ENCODE measurements at places on chromosomes 3 and 15.

DNA sequence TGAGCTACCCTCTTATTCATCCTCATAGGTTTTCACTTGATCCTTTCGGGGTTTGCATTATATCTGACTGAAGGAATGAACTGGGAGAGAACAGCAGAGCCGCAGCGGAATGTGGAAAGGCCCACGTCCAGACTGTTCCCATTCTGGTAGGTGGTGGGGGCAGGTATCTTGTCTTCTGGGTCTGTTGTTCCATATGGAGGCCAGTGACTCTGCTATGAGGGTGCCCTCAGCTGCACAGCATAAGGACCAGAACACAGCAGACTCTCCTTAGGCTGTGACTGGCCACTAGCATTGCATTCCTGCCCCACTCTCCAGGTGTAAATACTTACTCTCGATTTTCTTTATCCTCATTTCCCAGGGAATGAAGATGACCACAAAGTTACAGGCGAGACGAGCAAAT lies 12.1 kb downstream of the TMC3 start:
- DNase-seq = no peak

DNA sequence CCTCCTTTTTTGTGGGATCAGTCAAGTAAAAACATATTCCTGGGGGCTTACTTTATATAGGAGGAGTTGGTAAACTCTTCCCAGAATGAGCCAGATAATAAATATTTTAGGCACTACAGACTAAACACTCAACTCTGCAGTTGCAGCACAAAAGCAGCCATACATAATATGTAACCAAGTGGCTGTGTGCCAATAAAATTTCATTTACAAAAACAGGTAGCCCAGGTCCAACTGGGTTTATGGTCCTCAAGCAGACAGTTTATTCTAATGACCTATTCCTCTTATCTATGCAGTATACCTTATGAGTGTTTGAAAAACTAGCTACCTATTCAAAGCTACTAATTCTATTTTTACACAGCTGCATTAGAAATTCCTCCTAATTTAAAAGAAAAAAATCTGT lies 61.8 kb downstream of the FAIM start:
- no peak for DNase-seq

DNA sequence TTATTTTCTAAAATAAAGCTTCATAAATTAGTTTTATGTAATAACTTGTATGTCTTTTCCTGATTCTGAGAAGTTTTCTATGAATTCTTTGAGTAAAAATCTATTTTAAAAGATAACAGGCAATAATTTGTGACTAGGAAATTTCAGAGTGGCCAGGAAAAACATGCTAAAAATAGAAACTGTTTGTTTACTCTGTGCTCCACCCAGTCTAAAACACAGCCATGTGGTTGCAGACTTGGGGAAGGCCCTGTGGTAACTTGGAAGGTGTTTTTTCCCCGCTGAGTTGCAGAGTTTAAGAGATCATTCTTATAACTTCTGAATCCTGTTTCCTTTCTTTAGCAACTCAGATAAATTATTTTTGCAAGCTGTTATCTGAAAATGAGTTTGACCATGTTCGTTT lies 21.9 kb downstream of the PLCL2 start:
- DNase-seq = no peak

GRCh38 chr15:98903377-98904018 lies 104.1 kb downstream of the PGPEP1L start:
- DNase-seq = no peak

DNA sequence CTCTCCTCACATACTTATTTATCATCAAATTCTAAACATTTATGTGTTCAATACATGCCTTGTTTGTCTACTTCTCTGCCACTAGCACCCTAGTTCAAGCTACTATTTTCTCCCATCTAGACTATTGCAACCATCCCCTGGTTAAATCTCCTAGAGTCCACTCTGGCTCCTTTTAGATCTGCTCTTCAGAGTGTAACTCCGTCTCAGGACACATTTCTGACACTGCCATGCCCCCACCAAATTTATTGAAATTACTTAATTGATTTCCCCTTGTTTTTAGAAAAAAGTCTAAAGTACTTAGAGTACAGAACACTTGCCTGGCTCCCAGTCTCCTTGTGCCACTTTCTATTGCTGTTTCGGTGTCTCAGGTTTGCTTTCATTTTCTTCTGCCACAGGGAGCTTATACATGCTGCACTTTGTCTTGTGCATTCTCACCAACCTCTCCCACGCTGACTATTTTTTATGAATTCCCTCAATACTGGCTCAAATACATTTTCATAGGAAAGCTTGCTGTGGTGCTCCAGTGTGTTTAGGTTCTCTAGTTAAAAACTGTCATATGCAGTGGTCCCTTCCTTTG lies 792.3 kb downstream of the DIPK2A start:
- peak; percentile 73 for DNase-seq

- no peak for DNase-seq
Measured at GRCh38 chr3:183393625-183394024, 34.8 kb downstream of the MCF2L2 start.

DNA sequence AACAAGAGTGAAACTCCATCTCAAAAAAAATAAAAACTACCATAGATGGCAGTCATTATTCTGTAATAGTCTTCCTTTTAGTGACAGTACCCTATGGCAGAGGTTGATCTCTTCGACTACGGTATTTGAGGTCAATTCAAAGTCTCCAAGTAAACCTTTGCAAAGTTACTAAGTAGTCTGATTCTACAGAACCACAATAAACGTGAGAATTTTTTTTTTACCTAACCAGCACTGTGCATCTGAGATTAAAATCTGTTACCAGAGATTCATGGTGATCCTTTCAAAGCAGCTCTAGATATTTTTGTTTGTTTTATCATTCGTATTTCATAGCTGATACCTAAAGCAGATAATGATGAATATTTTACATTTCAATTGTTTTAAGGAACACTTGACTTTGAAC lies 86.6 kb upstream of the CHD2 start:
- DNase-seq = no peak

GRCh38 chr3:190063490-190063889 lies 57.2 kb downstream of the P3H2 start:
- DNase-seq = no peak

- DNase-seq = no peak
Measured at GRCh38 chr3:194532591-194532990, 45.8 kb upstream of the ATP13A3 start.

DNA sequence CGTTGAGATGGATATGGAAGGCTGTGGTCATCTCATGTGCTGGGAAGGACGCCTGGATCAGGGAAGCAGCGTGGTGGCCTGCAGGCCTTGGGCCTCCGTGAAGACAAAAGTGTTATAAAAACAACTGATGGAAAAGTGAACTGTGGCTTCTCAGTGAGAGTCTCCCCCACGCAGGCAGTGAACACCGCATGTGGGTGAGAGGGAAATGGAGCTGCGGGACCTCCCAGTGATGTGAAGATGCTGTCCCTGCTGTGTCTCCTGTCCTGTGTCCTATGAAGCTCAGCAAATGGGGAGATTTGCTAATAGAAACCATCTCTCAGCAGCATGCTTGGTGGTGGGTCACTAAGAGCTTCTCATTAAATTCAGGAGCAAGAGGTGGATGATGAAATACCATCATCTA lies 25.1 kb downstream of the NSMCE3 start:
- no peak for DNase-seq

DNA sequence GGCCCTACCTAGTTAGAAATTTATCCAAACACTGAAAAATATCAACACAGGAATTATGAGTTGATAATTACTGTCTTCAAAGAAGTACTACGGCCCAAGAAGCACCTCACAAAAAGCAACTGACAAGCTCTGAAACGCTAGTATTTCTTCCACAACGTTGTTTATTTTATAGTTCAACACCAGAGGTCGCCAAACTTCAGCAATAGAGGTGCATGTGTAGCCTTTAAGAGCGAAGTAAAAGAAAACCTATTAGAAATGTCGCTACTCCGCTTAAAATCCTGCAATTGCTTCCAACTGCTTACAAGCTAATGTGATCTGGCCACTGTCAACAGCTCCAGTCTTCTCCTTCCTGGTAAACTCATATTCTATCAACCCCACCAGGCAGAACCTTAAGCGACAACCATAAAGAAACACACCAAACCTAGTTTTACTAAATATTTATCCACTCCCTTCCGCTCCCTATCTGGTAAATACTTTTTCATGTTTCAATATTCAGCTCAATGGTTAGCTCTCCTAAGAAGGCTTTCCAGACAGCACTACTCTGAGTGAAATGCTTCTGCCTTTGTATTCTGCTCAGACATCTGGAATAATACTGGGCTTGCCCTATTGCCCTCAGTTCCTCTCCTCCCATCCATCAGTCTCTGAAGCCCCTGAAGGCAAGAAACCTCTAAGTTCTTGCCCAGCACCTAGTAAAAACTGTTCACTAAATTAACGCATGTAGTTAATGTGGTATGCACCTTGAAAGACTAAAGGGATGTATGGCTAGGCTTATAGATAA lies 110.2 kb downstream of the NR1I2 start:
- DNase-seq = peak; percentile 70

DNA sequence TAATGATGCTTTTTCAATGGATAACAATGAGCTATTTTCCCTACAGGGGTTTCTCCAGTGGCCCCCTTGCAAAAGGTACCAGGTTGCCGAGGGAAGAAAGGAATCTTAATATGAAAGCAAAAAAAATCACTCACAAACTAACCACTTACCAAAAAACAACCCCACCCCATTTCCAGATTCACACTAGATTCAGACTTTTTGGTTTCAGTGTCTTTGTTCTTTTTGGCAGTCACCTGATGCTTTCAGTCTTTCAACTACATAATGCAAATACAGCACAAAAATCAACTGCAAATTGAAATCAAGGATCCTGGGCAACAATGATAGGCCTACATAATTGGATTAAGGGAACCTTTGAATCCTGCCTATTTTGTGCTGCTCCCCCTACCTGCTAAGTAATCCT lies 71.1 kb upstream of the RAP2B start:
- no peak for DNase-seq

DNA sequence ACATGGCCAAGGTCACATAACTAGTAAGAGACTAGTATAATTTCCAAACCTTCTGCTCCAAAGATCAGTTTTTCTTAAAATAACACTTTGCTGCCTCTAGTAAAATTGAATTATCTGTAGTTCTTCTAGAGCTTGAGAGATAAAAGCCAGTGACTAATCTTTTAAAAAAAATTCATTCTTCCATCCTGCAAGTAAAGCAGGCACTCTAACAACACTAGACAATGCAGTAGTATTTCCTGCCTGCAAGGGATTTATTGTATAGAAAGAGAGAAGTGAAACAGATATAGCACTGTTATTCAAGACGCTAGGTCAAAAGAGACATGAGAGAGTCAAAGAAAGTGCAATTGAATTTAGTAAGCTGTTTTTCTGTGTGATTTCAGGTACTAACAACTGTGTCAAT lies 159.5 kb upstream of the TBC1D5 start:
- no peak for DNase-seq

GRCh38 chr3:133888726-133889340 lies 6.8 kb downstream of the RAB6B start:
- DNase-seq = no peak
